ENCODE measurements at places on chromosomes 12 and 14.

- no peak for DNase-seq
Observed at GRCh38 chr14:62409169-62409568, 636.1 kb downstream of the KCNH5 start.

DNA sequence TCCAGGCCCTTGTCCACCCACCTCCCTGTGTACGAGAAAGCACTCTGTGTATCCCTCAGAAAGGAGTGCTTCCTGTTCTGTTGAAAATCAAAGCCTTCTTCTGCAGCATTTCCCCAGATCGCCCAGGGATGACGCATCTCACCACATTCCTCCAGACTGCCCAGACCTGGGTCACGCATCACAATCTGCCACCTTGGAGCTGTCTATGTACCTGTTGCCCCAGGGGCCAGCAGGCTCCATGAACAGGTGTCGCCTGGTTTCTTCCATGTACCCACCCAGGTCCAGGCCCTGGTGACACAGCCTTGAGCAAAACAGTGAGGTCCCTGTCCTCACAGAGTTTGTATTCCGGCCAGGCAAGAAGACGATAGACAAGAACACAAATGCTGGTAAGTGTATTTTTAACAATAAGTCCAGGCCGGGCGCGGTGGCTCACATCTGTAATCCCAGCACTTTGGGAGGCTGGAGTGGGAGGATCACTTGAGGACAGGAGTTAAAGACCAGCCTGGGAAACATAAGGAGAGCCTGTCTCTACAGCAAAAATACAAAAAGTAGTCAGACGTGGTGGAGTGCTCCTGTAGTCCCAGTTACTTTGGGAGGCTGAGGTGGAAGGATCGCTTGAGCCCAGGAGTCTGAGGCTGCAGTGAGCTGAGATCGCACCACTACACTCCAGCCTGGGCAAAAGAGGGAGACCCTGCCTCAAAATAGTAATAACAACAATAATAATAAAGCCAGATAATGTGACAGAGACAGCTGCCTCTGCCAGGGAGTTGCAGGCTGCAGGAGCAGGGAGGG, 6.8 kb upstream of the PPP1R13B start:
- DNase-seq, result no peak

DNA sequence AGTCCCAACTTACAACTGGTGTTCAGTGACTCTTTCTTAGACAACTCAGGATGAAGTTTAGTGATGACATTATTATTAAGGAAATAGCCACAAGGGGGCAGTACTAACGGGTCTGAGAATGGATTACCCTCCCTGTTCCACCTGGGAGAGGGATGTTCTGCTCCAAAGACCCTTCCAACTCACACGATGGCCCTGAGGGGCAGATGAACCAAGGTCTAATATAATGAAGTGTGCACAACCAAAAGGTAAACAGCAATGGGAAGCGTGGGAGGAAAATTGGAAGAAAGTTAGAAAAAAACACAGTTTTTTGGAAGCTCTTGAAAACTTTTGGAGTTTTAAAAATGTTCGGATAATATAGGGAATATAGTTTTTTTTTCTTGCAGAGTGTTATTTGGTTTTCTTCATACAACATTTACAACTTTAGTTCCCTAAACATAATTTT, 24.0 kb downstream of the FGF6 start:
- DNase-seq, result peak; percentile 61

DNA sequence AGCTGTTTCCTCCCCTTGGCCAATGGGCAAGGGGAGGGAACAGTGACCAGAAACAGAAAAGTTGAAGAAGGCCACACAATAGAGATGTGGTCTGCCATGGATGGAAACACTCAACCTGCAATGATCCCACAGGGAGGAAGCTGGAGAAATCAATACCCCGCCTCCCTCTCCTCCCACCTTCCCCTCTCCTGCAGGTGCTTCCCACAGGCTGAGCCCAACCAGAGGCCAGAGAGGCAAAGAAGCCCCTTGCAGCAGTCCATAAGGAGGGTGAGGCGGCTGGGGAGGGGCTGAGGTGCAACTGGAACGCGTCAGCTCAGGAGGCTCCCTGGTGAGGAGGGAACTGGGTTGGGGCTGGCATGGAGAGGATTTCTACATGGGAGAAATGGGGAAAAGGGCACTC, 84.0 kb downstream of the RNF34 start:
- DNase-seq, result no peak

DNA sequence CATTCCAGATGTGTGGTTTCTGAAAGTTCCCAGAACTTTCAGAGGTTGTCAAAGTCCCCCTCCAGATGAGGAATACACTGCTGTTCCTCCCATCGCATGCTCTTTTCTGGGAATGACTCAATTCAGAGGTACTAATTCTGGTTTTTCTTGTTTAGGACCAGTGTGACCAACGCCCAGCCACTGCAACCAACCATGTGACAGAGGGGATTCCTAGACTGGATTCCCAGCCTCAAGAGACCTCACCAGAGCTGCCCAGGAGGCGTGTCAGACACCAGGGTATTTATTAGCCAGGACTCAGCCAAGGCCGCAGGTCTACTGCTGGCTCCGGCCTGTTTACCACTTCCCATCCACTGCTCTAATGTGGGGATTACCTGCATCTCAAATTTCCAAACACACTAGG, 24.2 kb downstream of the TRAFD1 start:
- DNase-seq, result no peak

Measured in CD4-positive, alpha-beta T cell treated with Interleukin-17A for 1 hour (primary cell).